ENCODE measurements at places on chromosomes 13 and 19.

GRCh38 chr13:46321494-46322225, 65.4 kb downstream of the RUBCNL start:
- DNase-seq: no peak

GRCh38 chr19:4429771-4430171, 27.3 kb downstream of the CHAF1A start:
- no peak for DNase-seq

- no peak for DNase-seq
These were observed at the start of gene PALM for GRCh38 chr19:708154-709143. Gene PALM (plus strand): TSS chr19:708935. CDS start chr19:709147, 212 bp downstream.

DNA sequence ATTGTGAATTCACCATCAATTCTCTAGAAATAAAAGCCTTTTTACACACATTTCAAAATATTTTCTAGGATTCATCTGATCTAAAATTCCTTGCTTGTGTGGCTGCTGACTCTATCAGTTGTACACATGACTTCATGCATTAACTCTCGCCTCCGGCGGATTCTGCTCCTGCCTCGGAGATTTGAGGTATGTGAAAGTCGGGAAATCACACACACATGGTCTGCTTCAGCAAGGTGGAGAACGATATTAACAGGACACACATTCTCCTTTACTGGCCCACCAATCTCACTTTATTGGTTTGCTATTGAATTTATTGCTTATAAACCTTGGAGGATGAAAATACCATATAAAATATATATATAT, 855.7 kb downstream of the SLITRK5 start:
- no peak for DNase-seq

All from NCI-H1048 (cell line).